ENCODE measurements at places on chromosomes 4 and X.

GRCh38 chrX:112786076-112786475 lies 54.6 kb downstream of the AMOT start:
- DNase-seq, result no peak

GRCh38 chr4:99817309-99817890 lies 773 bp downstream of the DAPP1 start:
- no peak for DNase-seq

DNA sequence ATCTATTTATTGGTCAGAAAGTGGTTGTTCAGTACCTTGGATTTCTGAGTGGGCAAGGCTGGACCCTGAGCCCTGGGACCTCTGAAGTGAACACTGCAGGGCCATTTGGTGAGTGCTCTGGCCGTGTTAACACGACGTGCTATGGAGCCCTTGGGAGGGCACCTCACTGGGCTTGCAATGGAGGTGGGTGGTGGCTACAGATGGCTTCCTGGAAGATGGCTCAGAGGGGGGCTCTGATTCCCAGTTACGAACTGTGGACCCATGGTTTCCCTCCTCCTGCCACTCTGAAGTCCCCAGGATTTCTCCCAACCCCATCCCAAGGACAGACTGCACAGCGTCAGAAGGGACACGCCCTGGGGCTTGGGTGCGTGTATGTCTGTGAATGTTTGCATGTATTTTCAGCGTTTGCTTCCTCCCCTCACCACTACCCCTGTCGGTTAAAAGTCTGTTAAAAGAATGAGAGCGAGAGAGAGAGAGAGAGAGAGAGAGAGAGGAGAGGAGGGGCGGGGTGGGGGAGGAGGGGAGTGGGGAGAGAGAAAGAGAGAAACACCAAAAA lies 3.7 kb upstream of the RHOH start:
- DNase-seq, result no peak

GRCh38 chr4:76736414-76736813 lies 161.5 kb downstream of the SOWAHB start:
- no peak for DNase-seq

DNA sequence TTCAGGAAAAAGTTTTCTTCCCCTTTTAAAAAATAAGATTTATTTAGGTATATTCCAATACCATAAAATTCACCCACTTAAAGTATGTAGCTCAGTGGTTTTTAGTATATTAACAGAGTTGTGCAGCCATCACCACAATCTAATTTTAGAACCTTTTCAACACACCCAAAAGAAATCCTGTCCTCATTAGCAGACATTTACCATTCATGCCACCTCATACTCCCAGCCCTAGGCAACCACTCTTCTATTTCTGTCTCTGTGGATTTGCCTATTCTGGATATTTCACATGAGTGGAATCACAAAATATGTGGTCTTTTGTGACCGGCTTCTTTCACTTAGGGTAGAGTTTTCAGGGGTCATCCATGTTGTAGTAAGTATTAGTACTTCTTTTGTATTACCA lies 7.4 kb downstream of the ZNF81 start:
- no peak for DNase-seq

DNA sequence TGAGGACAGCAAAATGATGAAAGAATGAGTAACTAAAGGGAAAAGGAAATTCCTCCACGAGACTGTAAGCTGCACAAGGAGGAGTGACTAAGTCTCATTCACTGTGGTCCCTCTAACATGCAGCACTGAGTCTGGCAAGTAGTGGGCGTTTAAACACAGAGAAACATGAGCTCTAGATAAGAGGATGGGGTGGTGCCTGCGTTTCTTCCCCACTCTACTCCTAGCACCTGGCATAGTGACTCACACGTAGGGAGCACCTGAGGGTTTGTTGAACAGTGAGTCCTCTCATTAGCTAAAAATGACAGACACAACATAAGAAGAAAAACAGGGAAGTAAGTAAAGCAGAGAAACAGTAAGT lies 105.8 kb upstream of the CBR4 start:
- DNase-seq, result no peak

DNA sequence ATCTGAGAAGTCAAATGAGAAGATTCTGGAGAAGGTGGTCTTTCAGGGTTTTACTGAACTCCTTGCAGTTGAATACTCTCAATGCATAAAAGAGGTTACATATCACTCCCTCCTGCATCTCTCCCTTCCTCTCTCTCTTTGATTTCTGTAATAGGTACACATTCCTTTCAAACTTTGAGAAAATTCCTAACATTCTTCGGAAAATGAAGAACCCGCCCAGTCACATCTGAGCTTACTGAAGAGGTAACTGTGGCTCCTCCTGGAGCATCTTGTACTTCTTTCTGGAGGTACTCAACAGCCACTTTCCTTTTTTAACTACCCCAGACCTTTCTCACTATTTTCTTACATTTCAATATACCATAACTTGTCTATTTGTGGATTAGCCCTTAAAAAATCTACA lies 24.7 kb downstream of the NDST3 start:
- DNase-seq, result no peak

- DNase-seq, result no peak
These were observed 207.3 kb upstream of the MAGEB2 start for GRCh38 chrX:30008031-30008430.

GRCh38 chr4:165928601-165929000 lies 55.6 kb downstream of the TLL1 start:
- no peak for DNase-seq
